ENCODE measurements at places on chromosomes 4 and X.
A peak's percentile ranks its signal among the peaks of the same experiment; 100 is the strongest.

- DNase-seq = no peak
These were observed 8.8 kb downstream of the TAPT1 start for GRCh38 chr4:16217300-16218051.

GRCh38 chrX:24657671-24658386 is 10.7 kb upstream of the PCYT1B start:
- DNase-seq = no peak

DNA sequence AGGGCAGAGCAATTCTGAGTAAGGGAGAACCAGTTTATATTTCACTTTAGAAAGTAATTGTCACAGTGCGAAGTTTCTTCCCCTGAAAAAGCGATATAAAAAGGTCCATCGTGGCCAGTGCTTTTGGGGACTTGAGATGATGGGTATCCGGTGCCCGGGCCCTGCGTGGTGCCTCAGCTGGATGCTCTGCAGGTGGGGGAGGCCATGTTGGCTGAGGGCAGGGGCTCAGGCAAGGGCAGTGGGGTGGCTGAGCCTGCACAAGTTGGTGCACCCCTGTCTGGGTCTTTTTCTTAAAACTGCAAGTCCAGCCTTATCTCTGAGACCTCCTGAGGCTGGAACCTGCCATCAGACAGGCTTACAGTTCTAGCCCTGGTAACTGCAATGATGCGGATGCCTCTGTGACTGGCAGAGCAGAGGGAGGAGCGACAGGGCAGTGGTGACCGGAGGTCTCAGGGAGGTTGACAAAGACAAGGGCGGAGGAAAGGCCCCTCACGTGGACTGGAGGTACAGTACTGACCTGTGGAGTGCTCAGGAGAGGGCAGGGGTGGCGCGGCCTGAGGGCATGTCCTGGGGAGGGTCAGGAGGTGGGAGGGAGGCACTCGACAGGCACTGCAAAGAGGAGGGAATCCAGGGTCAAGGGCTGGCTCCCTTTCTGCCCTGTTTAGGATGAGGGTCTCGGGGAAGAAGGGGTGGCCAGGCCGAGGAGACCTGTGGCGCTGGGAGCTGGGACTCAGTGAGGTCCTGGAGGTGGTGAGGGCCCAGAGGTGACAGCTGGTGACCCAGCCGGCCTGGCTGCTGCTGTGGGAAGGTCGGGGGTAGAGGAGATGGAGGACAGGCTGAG is 1.8 kb downstream of the RGS12 start:
- DNase-seq = no peak

DNA sequence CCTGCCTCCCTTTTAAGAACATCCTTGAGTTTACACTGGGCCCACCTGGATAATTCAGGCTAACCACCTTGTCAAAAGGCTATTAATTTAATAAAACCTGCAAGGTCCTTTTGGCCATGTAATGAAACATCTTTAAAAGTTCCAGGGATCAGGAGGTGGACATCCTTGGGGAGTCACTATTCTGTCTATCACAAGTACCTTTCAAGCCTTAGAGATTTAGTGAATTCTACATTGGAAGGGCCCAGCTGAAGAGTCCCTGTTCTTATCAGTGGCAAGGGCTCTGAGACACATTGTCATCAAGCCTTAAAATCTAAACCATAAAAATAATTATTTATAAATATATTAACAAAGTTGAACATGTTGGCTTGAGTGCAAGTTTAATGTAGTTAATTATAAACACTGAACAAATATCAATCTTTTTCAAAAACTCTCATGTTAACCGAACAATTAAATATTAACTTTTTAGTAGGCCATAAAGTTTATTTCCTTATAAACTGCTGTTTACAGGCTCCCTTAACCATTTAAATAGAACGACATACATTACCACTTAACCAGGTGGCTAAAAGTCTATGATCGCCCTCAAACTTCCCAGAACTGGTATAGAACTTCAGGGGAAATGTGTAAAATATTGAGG is 104.4 kb upstream of the CBR4 start:
- DNase-seq = no peak

DNA sequence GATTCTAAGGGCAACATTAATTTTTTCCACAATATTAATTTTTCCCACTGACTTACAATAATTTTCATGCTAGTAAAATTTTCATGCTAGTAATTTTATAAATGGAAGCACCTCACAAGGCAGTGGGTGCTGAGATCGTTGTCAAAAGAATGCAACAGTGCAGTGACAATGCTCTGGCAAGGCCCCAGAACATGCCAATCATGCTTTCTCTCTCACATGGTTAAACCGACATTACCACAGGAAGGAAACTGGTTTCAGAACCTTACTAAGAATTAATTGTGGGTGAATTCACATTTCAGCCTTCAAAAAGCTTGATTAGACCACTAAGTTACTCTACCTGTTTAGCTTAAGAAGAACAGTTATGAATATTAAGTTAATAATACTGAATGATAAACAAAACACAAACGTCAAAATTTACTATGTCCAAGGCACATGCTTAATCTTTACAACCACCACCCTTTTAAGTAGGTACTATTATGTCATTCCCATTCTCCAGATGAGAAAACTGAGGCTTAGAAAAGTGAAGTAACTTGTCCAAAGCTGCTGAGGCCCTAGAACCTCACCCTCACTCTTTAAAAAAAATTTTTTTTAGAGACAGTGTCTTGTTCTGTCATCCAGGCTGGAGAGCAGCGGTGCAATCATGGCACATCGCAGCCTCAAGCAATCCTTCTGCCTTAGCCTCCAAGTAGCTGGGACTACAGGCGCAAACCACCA is 10.0 kb upstream of the OPHN1 start:
- peak; percentile 18 for DNase-seq
